Fibroblast of the conjunctiva (primary cell): ENCODE measurements at places on chromosomes 5 and 9.

DNA sequence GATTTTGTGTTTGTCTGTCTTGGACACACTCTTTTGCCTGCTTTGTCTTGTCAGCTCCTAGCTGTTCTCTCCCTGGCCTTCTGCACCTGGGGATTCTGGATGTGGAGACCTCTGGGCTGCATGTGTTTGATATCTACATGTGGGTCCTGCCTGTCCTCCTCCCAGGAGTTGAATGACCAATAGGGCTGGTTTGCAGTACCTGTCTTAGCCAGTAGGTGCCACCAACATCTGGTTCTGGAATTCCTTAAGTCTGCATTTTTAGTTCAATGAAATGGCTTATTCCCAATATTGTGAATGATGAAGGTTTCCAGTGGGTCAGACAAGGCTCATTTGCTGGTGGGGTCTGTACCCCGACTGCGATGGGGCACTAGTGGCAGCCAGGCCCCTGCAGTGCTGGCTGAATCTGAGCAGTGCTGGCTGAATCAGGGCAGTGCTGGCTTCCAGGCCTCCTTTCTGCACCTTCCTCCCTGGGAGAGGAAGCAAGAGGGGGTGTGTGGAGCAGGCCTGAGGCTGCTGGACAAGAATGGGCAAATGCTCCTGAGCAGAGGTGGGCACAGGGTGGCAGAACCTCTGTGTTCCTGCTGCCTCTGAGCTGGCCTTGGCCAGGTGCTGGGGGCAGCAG, 73.3 kb downstream of the RXRA start:
- no peak for DNase-seq

DNA sequence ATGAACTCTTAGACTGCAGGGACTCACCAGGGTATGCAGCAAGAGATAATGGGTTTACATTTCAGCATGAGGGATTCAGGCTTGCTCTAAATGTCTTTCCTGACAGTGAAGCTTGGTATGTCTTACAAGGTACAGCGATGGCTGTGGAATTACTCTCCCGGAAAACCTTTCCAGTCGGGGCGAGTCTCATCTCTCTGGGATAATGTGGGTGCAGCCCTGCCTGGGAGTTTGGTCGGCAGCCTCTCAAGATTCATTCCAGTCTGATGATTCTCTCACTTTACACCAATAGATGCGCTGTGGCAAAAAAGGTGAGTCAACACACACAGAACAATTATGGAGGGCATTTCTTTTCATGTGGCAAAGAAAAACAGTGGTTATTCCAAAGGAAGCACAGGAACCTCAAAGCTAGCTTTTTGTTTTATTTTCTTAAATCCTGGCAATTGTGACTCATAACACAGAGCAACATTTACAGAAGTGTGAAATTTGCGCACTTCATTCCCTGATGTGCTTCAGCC, 190.3 kb downstream of the DCP2 start:
- no peak for DNase-seq

DNA sequence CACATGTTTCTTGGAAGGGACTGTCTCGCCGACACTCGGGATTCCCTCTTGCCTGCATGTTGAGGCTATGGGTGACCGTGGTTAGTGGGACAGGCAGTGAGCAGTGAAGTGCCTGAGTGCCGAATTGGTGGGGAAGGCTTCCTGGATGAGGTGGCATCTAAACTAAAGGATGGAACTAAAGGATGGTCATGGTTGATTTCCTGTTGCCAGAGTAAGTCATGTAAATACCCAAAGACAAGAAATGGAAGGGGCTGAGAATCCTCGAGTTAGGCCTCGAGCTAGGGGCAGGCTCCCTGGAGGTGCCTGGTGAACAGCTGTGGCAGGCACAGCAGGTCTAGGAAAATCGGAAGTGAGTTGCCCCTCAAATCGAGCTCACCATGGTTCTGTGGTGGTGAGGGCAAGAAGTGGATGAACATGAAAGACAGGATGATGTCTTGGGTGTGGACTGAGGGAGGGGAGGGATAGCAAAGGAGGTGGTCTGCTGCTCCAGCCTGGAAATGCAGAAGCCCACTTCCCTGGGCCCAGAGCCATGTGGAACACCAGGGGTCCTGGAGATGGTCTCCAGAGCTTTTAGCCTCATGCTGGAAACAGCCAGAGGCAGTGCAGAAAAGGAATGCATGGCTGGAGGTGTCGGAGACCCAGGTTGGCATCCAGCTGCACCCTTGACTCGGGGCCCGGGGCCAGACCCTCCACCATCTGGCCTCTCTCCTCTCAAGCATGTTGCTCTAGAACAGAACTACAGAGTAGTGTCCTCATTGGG, 12.2 kb downstream of the CD74 start:
- DNase-seq, result no peak

DNA sequence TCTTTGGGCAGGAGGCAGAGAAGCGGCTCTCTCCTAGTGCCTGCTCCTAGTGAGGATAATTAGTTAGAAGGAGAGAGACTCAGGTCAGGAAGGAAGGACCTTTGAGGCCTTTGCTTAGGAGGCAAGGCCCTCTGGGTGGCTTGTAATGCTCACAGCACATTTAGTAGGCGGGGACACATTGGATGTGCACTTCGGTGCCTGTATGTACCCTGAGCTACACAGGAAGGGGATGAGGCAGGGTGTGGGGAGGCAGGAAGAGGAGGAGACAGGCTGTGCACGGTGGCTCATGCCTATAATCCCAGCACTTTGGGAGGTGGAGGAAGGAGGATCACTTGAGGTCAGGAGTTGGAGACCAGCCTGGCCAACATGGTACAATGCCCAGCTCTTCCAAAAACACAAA, 7.2 kb upstream of the LCN2 start:
- no peak for DNase-seq

DNA sequence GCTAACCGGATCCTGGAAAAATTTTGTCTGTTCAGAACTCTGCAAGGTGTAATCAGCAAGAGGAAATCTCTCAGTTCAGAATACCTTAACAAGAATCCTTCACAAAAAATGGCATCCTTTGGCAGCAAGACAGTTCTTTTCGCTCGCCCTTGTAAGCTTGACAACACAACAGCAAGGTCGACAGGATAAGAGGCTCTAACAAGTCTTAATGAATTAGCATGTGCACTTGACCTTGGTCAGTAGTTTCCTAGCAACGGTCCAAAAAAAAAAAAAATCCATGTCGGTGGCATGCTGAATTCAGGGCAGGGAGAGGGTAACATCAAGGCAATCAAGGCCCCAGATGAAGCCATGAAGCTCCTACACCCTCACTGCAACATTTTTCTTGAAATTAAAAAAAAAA, 172.8 kb downstream of the APBA1 start:
- no peak for DNase-seq

GRCh38 chr9:121672213-121672612, 20.8 kb downstream of the DAB2IP start:
- peak; percentile 23 for DNase-seq

DNA sequence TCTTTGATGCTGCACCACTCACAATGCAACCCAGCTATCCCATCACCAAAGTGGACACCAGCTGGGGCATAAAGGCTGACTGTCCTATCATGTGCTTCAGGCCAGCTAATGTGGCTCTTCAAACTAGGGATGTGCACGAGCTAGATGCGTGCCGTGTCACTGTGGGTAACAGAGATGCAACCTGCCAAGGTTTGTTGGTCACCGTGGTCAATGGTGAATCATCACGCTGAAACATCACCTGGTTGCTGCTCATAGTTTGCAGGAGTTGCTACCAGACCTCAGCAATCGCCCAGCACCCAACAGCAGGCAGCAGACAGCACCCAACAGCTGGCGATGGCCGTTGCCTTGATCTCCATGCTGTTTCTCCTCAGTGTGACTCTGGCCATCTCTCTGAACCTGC, 2.1 kb upstream of the PCDHGA1 start:
- no peak for DNase-seq

DNA sequence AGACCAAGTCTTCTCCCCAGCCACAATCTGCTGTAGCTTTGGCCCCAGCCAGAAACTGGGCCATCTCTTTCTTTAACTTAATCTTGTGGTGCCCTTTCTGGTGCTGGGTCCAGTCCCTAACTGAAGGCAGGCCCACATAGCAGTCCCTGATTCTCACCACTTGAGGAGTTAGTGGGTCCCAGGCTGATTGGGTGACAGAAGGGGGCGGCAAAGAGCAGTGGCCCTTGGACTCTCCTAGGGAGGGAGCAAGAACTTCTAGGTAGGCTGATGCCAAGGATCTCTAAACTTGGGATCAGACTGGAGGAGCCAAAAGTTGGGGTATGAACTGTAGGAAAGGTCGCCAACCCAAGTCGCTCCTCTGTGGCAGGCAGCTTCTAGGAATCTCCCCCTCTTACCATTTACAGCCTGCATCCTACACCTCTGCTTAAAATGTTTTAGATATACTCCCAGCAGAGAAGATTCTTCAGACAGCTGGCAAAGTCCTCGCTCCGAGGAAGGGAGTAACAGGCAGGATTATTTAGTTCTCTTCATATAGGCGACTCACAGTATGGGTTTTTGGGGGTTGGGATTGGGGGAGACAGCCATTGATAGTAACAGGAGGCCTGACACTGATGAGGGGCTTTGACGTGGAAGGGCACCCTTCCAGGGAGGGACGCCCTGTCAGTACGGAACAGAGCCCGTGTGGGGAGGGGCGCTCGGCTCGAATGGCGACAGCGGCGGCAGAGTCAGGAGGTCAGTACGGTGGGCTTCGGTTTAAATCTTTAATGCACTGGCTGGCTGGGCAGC, 2.0 kb upstream of the CCL27 start:
- DNase-seq, result peak; percentile 76

- DNase-seq, result no peak
These were observed 10.0 kb downstream of the TRIM14 start for GRCh38 chr9:98109052-98109451.

DNA sequence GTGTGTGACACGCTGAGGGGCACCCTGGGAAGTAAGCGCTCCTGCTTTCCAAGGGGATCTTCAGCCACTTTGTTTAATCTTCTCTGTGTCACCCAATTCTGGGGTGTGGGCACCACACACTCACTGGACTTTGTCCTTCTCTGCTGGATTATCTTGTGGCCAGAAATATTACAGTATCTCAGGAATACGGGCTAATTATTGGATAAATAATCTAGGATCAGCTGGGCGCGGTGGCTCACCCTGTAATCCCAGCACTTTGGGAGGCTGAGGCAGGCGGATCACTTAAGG, 50.9 kb downstream of the COL5A1 start:
- no peak for DNase-seq

DNA sequence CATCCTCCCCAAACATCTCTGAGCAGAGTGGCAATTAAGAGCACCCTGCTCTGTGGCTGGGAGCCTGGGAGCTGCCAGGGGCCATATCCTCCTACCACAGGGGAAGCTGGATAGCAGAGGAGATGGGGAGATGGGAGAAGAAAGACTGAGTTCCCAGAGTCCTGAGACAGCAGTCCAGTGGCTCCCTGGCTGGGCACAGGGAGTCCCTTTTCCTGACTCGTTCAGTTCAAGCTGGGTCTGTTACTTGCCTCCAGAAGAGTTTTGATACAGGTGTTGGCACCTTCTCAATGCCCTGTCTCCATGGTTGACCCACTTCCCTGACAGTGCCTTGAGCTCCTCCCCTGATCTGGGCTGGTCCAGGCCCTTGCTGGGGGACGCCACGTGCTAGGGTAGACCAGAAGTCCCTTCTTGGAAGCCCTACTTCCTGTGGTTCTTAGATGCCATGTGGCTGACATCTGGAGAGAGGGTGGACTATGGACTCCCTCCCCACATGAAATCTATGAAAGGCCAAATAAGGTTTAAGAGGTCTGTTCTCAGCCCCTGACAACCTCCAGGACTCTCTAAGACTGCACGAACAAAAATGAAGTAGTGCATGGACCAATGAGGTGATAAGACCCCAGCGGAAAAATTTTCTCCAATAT, 166.2 kb downstream of the AUH start:
- DNase-seq, result no peak

DNA sequence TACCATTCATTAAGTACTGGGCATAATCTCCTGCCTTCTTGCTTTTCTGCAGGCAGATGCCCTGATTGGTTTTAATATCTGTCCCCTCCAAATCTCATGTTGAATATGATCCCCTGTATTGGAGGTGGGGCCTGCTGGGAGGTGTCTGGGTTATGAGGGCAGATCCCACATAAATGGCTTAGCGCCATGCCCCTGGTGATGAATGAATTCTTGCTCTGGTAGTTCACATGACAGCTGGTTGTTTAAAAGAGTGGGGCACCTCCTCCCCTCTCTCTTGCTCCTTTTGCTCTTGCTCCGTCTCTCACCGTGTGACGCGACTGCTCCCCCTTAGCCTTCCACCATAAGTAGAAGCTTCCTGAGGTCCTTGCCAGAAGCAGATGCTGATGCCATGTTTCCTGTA, 564.0 kb upstream of the BRINP1 start:
- DNase-seq, result no peak

DNA sequence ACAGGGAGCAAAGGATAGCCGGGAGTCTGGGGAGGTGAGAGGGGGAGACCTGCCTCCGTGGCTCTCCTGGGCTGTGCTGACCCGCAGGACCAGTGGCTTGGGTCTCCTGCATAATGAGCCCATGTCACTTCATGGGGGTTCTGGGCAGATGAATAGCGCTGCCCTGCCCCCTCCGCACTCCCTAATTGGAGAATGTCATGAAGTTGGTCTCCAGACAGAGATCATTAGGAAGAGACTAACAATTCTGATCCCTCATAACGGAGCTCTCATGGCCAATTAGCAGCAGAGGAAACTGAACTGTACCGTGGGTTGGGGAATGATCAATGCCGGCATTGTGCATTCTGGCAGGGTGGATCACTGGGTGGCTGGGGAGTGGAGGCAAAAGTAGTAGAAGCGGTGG, 186.1 kb downstream of the FSTL4 start:
- DNase-seq, result no peak

DNA sequence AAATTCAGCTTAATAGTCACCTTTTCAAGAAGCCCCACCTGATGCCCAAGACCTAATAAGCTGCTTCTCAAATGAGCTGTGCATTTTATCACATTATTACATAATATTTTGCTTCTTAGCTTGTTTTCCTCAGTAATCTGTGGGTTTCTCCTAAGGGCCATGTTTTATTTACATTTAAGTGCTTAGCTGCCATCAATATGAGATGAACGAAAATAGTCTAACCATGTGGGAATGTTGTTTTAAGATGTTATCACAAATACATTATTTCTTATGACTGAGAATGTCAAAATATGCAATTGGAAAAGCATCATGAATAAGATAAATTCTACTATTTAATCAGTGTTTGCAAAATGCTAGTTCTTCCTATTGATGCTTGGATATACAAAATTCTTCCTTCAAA, 10.1 kb downstream of the ARRDC3 start:
- no peak for DNase-seq

DNA sequence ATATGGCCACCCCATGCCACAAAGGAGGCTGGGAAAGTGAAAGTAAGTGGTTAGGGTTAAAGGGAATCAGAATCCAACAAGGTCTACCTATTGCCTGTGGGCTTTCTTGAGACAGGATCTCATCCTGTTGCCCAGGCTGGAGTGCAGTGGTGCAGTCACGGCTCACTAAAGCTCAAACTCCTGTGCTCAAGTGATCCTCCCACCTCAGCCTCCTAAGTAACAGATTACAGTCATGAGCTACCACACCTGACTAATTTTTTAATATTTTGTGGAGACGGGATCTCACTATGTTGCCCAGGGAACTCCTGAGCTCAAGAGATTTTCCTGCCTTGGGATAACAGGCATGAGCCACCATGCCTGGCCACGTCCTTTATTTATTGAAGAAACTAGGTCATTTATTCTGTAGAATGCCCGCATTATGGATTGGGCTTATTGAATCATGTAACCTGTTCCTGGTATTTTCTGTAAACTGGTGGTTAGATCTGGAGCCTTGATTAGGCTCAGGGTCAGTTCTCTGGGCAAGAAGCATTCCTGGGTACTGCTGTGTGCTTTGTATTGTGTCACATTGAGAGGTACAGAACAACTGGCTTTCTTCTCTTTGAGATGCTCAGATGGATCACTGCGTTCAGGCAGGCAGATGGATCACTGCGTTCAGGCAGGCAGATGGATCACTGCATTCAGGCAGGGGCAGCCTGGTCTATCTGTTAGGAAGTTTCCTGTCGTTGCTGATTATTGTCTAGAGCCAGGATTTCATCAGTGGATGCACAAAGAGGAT, 41.6 kb downstream of the ERGIC1 start:
- no peak for DNase-seq
